ENCODE measurements at places on chromosomes 1 and 21.

- no peak for DNase-seq
Observed at GRCh38 chr1:226714148-226714547, 24.9 kb downstream of the ITPKB start.

- DNase-seq, result peak; percentile 50
Observed at GRCh38 chr1:28359592-28360239, 9.8 kb upstream of the PHACTR4 start.

DNA sequence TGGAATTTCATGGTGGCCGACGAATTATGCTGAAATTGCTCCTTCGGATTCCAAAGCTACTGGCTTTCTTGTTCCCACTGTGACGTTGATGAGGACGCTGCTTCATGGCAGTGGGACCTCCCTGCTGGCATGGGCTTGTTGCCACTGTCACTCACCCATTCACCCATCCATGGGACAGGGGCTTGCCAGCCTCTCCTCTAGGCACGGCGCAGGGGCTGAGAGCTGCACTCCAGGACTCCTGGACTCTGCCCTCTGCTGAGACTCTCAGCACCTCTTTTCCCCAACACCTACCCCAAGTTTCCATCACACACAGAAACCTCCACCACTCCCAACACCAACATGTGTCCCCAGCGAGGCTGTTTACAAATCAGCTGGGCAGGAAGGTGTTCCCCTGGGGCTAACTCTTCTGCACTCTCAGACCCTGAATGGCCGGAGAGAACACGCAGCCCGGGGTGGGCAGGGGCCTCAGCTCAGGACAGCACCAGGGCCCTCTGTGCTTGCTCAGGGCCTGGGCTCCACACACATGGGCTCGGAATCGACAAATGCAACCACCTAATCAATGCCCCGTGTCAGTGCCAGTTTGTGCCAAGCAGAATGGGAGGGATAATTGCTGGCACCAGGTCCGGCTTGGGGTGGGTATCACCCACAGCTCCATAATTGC is 3.1 kb downstream of the ITGB2 start:
- DNase-seq, result no peak

DNA sequence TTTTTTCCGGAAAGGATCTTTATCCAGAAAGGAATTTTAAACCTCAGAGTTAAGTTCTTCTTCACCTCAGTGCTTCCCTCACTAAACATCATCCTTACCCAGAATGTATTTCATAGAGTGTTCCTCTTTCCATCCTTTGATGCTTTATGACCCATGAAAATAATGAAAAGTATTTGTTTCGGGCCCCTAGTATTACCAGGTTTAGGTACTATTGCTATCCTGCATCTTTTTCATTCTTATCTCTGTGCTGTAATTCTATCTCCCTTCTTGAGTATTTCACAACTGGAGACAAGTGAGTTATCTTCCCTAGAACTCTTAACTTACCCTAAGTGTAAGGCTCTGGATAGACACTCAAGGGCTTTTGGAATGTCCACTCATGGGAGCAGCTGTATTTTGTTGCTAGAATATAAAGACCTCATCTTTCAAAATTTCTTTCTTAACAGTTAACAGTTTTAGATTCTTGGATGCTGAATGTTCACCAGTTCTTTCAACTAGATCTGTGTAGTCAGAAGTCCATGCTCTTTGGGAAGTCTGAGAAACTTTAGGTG is 26.2 kb downstream of the UCK2 start:
- DNase-seq, result no peak

GRCh38 chr1:79259390-79260336 is 253.1 kb upstream of the ADGRL4 start:
- no peak for DNase-seq

- DNase-seq, result no peak
Observed at GRCh38 chr1:184972315-184973055, 1.8 kb downstream of the NIBAN1 start.

- DNase-seq, result no peak
Observed at GRCh38 chr1:48127735-48128685, 94.5 kb upstream of the SLC5A9 start.

DNA sequence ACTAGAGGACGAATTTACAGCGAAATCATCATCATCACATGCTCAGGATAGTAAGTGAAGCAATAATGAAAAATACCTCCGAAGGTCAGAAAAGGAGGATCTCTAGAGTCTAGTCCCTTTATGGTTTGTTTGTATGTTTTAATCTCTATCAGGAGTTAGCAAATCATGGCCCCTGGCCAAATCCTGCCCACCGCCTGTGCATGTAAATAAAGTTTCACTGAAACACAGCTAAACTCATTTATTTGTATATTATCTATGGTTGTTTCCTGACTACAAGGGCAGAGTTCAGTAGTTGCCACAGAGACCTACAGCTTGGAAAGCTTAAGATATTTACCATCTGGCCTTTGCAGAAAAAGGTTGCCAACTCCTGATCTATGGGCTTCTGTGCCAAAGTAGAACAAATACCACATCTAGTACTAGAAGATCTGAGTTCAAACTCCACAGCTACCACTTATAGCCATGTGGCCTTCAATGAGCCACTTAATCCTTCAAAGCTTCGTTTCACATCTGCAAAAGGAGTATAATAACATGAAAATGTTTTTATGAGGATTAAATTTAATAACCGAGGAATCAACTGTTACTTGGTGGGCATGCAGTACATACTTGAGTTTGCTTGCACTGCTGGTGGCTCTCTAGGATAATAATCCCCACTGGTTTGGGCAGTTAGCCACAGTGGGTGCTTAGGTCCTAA is 94.0 kb upstream of the KIF26B start:
- no peak for DNase-seq

DNA sequence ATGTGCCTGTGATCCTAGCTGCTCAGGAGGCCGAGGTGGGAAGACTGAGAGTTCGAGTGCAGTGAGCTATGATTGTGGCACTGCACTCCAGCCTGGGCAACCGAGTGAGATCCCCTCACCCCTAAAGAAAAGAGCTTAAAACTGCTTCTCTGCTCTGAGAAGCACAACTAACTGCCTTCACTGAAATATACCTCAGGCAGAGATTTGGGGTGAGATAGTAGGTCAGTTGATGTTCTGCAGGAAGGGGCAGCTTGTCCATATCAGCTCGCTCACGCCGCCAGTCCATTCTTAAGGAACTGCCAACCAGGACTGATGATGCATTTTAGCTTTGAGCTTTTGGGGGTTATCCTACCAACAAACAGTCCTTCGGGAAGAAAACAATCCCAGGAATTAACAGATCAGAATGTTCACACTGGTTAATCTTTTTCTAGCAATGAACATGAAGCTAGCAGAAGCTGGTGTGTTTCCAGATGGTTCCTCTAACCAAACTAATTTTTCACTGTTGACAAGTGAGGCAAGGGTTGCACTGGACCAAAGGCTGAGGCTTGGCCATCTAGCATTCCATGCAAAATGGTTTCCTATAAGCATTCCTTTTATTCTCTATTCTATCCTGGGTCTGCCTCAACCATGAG is 31.6 kb downstream of the LHX4 start:
- no peak for DNase-seq

DNA sequence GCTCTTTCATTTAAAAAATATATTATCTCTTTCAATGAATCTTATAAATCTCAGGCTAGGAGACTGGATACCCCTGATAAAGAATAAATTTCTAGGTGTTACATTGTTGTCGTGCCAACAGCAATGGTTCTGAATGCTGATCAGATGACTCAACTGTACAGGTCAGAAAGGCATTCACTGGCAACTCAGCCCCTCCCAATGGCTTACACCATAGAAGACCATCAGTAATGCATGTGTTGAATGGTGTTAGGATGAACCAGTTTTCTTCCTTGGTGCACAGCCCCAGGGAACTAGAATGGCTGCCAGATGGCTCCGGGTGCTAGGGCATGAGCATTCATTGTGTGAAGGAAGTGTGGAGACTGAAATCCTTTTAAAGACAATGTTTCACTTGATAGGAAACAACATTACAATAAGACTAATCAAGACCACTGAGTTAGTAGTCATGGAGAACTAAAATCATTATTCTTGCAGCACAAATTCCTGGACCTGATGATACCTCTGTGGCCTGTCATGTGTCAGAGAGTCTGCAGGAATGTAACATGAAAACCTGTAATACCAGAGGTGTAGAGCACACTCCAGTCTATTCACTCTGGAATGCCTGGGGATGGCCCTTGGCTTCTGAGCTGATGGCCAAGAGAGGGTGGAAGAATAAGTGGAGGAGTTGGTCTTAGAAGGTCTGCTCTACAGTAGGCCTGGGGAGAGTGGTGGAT is 187.7 kb upstream of the LMO4 start:
- no peak for DNase-seq

DNA sequence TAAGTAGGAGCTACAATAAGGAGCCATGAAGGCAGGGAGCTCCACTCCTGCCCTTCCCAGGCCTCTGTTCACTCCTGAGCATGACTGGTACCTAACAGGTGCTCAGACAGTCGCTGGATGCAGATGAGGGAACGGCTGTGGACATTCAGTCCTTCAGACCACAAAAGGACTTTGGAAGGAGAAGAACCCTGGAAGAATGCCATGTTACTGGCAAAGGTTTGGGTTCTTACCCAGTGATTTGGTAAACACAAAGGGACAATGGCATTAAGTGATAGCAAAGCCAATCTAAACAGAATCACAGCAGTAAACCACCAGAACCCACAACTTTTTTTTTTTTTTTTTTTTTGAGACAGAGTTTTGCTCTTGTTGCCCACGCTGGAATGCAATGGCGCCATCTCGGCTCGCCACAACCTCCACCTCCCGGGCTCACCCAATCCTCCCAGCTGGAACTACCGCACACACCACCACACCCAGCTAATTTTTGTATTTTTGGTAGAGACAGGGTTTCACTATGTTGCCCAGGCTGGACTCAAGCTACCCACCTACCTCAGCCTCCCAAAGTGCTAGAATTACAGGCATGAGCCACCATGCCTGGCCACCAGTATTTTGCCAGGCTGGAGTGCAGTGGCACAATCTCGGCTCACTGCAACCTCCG is 7.5 kb upstream of the CBR3 start:
- no peak for DNase-seq

DNA sequence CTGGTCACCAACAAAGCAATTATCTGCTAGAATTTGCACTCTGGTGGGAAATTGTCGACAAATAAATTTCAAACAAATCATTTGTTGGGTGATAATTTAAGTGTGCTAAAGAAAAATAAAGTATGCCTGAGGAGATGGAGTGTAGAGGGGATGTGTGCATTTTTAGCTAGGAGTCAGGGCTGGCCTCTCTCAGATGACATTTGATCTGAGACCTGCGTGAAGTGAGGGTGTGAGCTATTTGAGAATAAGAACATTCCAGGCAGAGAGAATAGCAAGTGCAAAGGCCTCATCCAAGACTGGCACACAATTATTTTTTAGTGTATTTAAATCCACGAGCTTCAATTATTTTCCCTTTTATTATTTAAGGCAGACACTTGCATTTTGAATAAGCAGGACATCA is 19.7 kb upstream of the S1PR1 start:
- DNase-seq, result no peak

DNA sequence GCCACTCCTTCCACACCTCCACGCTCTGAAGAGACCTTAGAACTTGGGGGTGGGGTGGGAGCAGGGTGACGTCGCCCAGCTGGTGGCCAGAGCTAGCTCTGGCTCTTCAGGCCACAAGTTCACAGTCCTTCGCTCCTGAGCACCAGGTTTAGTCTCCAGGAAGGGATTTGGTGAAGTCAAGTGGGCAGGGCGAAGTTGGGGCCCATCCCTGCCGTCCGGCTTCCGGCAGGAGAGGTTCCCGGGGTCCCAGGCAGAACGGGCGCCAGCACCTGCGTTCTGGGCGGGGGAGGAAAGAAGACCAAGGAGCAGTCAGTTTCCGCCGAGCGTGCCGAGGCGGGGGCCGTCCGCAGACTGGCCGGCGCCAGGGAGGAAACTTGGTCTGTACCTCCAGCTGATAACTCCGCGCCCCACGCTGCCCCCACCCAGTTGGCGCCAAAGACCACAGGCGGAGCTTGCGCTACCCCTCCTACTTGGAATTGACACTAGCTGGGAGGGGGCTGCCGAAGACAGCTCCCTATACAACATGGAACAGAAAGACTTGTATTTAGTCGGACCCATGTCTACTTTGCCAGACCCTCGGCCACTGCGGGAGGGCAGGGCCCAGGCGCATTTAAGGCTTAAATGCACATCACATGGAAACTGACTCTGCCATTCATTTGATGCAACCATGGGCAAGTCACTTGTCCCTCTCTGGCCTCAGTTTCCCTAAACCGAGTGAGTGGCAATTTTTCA is 995 bp downstream of the ID3 start:
- DNase-seq, result no peak

GRCh38 chr1:55466373-55466772 is 251.2 kb upstream of the USP24 start:
- DNase-seq, result no peak

DNA sequence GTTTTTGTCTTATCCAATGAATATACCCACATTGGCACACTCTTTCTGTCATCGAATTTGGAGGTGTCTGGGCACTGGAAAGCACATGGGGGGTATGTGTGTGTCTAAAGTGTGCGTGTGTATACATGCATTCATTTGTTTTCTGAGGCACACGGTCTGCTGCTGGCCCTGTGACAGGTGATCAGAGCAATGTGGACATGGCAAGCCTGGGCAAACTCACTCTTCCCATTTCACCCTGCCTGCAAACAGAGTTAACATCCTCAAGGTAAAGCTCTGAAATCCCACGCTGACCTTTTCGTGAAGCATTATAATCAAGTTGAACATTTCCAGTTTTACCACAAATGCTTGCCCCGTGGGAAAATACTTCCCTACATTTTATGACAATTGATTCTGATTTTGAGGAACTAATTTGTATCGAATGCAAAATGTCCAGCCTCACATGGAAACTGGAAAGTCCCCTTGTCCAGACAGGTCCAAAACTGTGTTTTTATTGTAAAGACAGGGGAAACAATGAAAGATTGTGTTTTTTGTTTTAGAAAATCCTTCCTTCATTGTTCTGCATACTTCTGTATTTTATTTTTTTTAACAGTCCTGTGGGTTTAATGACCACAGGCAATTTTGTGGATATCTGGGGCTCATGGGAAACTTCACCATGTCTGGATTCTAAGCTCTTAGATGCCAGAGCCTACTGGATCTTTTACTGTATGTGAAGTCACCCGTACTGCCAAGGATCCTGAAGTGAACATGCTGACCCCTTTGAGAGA is 160.9 kb downstream of the PBX1 start:
- DNase-seq, result no peak

DNA sequence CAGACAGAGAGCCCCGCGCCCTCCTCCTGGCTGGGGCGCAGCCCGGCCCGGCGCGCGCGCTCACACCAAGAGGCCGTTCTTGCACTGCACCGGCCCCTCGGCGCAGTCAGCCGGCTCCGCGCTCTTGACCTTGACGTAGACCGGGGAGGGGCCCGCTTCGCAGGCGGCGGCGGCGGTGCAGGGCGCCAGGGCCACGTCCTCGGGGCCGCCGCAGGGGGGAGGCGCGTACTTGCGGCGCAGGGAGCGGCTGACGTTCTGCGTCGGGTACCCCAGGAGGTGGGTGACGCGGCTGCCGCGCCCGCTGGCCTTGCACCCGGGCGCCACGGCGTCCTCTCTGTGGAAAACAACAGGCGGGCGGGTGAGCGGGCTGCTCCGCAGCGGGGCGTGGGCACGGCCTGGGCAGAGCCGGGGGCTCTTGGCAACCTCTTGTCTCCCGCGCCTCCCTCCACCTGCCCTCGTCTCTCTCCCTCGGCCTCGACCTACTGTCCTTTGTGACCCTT is 7.7 kb downstream of the VSIG8 start:
- peak; percentile 43 for DNase-seq

Measured in activated CD8-positive, alpha-beta memory T cell treated with anti-CD3 and anti-CD28 coated beads for 1 hour (primary cell).